ENCODE measurements at places on chromosomes 11 and 22.

DNA sequence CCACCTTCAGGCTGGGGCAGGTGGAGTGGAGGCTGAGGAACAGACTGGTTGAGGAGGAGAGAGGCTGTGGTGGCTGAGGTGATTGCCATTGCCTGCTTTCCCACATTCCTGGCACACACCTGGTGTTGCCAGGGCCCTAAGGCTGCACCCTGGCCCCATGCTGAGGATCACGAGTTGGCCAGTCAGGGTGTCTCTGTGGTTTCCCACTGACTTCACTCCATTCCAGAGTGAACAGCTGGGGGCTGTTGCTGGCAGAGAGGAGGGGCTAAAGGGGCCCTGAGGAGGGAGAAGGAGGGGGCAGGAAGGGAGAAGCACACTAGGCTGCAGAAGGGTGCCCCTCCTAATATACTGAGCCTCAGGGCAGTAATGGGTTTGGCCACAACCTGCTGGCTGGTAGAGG, 1.8 kb downstream of the TMEM86A start:
- DNase-seq, result no peak

DNA sequence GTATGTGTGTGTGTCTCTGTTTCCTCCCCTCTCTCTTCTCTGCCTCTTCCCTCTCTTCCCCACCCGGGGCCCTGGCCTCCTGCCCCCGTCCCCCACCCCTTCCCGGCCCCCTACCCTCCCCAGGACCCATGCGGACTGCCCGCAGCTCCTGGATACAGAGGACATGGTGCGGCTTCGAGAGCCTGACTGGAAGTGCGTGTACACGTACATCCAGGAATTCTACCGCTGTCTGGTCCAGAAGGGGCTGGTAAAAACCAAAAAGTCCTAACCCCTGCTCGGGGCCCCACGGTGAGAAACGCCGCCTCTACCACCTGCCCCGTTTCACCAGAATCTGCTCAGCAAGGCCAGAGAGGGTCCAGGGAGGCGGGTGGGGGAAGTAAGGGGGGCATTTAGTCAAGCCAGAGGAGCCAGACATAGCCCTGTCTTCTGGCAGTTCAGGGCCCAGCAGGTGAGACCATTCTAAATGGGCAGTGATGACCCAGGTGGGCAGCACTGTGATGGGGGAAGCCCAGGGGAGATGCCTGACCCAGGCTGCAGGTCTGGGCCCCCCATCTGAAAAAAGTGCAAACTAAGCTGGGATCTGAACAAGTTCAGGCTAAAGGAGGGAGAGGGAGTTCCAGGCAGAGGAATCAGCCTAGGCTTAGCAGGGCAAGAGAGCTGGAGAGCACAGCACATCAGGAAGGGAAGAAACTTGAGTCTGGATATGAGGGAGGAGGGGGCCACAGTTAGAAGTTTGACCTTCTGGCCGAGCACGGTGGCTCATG, 6.4 kb downstream of the SELENOM start:
- no peak for DNase-seq

- DNase-seq, result no peak
Measured at GRCh38 chr11:1568441-1568911, 3.6 kb downstream of the DUSP8 start.

DNA sequence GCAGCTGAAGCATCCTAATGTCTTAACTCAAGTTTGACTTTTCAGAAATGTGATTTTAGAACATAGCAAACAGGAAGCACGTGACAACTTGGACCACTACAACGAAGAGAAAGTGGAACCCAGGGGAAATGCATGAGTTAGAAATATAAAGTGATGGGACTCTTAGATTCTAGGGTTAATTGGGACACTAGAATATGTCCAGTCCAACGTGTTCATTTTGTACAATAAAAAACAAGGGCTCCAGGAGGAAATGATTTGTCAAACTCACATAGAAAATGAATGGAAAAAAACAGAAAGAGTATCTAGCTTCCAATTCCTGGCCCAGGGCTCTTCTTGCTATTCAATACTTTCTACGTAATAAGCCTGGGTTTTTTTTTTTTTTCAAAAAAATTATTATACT, 30.7 kb downstream of the TIMP3 start:
- DNase-seq, result no peak

DNA sequence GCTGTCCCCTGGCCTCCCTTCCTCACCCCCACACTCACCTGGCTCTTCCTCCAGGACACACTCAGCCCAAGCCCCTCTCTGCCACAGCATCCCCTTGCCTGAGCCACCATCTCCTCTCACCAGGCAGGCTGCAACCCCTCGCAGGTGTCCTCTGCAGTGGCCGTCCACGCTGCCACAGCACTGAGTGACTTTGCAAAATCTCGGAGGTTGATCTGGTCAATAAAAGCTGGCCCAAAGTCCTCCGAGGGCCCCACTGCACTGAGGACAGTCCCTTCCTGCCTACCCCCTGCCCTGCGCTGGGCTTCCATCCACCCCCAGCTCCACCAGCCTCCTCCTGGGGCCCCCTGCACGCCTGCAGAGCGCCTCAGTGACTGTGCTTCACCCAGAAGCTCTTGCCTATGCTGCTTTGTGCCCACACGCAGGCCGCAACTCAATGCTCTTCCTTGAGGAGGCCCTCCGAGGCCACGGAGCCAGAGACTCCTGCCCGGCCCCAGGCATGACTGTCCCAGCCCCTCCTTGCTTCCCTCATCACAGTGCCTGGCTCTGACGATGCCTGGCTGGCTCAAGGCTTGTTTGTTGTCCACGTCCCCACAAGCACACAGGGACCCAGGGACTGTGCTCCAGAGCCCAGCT, 30.8 kb upstream of the SLC22A12 start:
- no peak for DNase-seq

- DNase-seq, result no peak
Measured at GRCh38 chr11:129768356-129768755, 47.3 kb upstream of the TMEM45B start.

DNA sequence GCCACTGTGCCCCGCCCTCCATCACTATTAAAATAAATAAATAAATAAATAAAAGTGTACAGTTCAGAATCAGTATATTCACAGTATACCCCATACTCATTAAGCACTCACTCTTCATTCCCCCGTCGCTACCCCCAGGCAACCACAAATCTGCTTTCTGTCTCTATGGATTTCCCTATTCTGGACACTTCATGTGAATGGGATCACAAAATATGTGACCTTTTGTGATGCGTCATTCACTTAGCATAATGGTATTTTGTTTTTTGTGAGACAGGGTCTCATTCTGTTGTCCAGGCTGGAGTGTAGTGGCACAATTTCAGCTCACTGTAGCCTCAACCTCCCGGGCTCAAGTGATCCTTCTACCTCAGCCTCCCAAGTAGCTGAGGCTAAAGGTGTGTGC, 52.8 kb downstream of the RBX1 start:
- no peak for DNase-seq

DNA sequence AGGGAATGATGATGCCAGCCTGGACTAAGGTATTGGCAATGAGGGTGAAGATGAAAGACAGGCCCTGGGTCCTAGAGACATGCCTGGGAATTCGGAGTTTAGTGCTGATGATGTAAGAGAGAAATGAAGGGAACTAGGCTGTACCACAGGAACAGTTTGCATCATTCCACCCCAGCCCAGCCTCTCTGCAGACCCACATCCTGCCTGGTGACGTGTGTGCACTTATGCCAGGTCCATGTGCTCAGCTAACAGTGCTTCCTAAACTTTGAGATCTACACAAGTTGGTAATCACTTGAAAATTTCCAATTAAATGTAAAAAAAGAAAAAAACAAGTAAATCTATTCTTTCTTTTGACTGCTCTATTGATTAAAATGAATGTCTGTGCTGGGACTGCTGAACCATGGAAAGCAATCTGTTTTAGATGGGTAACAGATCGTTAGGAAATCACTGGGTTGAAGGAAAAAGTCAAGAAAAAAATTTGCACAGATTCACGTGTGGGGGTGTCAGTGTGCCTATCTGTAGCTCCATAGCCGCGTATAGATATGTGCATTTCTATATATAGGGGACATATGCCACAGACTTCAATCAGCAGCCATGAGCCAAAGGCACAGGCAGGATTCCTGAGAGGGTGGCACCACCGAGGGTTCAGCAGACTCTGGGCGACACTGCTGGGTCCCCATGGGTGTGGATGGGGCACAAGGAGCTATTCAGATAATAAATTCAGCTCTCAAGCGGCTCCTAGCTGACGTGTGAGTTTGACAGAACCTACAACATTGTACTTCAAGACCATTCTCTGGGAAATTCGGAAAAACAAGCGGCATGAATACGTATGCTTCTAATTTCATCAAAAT, 131.1 kb upstream of the OPCML start:
- no peak for DNase-seq

DNA sequence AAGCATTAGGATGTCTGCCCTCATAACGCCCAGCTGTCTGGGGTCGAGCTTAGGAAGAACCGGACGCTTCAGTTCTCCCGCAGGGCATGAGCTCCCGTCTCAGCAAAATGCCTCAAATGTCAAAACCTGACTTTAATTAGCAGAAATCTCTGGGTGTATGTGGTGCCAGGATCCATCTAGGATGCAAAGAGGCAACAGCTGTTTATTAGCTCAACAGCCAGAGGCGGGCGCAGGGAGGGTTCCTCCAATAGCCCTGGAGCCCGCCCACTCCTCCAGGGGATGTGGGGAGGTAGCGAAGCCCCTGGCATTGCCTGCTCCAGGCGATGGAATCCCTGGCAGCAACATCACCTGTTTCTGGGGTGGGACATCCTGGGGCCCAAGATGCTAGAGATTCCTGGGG, 39.4 kb upstream of the RTL6 start:
- no peak for DNase-seq

DNA sequence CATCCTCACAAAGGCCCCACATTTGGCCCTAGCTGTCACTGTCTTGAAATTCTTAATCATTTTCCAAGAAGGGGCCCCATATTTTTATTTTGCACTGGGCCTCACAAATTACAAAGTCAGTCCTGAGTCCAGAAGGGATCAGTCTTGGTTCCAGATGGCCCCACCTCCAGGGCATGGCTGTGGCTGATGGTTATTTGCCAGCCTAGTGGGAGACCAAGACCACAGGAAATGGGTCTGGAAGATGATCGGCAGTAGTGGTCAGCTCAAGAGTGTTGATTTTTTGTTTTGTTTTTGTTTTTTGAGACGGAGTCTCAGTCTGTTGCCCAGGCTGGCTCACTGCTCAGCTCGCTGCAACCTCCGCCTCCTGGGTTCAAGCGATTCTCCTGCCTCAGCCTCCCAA, 47.1 kb upstream of the EMID1 start:
- no peak for DNase-seq

All from SHP77 treated with DMSO at 0.1 percent for 48 hours (cell line).